Colonic mucosa (tissue), 4 donors: ENCODE measurements at places on chromosomes 5 and 9. TPM values are rescaled to one million over a fixed set of nuclear protein-coding genes. Genes with fewer than 3 reads are reported as not detected.
A peak's percentile ranks its signal among the peaks of the same experiment; 100 is the strongest.

Gene PCDHB12
- 0.56 TPM for total RNA-seq

Gene ZDHHC12
- total RNA-seq: 129 TPM

DNA sequence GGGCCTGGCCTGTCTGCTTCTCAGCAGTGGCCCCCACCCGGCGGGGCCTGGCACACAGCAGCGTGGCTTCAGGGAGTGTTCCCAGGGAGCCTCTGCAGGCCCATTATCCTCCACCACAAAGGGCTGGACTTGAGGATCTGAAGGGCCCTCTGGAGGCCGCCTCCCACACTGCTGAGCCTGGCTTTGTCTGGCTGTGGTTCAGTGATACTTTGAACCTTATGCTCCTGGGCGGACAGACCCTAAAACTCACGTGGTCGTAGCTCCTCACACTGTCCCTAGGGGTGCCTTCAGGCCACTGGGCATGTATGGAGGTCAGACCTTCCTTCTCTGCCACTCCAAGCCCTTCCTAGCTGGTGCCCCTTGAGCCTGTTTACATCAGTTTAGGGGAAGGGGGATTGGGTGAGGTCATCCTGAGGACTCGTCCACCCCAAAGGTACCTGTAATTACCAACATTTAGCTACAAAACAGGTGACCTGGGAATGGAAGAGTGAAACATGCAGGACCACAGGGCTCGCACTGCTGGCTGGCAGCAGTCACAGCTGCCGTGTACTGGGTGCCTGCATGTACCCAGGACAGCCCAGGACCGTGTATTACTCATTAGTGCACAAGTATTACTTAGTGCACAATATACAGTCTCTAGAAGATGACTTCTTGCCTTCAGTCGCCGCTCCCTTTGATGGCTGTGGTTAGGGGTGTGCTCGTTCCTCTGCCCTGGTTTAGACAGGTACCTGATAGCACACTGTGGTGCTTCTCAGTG, 8.5 kb downstream of the GRHPR start:
- no peak for DNase-seq

Gene ANKRD31
- total RNA-seq: 0.05 TPM

DNA sequence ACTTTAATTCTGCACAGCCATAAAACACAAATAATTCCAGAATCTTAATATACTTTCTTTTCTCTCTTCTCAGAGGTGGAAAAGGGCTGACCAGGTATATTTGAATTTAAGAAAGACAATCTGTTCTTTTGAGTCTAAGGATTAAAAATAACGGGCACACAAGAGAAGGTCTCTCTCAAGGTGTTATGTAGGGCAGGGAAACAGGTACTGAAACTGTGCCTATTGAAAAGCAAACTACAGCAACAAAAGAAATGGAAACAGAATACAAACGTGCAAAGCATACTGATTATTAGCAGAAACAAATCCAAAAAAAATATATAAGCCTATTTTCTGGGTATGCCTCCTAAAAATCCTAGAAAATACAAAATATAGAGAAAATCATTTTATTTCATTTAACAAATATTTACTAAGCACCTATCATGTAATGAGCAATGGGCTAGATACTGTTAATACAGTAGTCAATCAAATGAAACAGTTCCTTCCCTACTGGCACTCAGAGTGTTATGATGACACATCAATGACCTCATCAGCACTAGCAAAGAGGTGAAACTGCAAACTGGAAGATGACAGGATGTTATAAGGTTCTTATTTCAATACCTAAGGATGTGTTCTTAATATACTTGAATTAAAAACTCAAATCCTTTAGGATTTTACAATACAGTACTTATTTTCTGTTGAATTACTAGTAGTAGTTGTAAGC, 87.7 kb downstream of the AUH start:
- no peak for DNase-seq

GRCh38 chr5:104412649-104413240, 850.2 kb upstream of the NUDT12 start:
- DNase-seq: peak; percentile 17
